ENCODE measurements at places on chromosomes 1 and 21. TPM values are rescaled to one million over a fixed set of nuclear protein-coding genes. Genes with fewer than 3 reads are reported as not detected.

DNA sequence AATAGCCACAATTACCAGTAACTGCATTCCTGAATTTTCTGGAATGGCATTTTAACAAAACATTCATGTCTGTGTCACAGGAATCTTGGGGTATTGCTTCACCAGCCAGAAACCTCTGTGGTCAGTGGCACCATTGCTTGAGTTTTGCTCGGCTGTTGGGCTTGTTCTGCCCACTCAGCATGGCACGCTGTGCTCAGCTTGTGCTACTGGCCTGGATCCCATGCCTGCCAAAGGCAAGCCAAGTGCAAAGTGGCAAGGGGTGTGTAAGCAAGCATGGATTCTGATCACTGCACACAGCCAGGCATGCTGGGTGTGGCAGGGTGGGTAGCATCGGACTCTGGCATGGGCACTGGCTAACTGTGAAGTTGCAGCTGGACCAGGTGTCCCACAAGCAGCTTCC is 1150.9 kb downstream of the MRPL39 start:
- DNase-seq: peak; percentile 27

DNA sequence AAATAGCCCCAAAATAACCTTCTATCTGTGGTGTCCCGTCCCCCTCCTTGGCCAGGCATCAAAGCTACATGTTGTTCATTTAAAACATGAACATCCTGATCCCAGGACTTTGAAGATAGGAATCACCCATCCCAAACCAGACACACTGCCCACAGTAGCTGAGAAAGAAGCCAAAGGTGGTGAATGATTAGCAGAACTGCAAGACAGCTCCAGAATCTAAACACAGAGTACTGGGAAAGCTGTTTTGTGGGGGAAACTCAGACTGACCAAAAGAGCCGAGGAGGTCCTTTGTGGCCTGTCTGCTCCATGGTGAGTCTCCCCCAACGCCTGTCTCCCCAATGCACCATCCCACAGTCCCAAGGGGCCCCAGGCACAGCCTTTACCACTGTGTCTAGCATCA is 7.3 kb upstream of the TEDDM1 start:
- no peak for DNase-seq

DNA sequence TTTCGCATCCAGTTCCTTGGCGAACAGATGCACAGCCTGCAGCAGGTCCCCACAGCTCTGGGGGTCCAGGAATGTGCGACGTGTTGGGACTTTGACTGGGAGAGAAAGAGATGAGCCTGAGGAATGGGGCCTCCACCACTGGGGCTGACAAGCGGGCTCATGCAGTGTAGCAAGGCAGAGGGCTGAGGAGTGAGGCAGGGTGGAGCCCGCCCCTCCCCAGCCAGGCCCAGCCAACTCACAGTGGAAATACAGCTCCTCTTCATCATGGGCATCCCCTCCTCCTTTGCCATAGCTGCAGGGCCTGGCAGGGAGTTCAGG is 30.7 kb downstream of the CDCA8 start:
- DNase-seq: no peak

DNA sequence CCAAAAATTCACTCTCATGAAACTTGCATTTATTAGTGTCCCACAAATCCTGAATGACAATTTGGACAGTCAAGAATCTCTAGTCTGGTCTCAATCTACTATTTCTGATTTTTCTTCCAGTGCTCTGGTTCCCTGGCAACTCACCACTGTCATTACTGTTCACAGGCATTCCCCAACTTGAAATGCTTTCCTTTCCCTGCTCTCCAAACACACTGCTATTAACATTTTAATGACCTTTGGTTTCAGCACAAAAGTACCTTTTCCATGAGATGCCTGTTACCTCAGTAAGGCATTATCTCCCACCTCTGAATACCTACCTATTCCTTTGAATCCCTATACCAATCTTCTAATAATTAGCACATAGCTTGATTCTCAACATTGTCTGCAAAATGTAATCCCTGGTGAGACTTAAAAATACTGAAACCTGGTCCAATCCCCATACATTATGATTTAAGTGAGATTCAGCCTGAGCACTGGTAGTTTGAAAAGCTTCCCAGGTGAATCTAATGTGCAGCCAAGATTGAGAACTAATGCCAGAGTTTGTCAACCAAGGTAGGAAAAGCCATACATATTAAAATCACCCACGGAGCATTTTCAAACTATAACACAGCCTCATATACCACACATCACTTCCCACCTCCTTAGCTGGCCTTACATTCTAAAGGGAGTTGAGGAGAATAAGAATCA is 11.7 kb upstream of the ANGPTL3 start:
- DNase-seq: no peak

DNA sequence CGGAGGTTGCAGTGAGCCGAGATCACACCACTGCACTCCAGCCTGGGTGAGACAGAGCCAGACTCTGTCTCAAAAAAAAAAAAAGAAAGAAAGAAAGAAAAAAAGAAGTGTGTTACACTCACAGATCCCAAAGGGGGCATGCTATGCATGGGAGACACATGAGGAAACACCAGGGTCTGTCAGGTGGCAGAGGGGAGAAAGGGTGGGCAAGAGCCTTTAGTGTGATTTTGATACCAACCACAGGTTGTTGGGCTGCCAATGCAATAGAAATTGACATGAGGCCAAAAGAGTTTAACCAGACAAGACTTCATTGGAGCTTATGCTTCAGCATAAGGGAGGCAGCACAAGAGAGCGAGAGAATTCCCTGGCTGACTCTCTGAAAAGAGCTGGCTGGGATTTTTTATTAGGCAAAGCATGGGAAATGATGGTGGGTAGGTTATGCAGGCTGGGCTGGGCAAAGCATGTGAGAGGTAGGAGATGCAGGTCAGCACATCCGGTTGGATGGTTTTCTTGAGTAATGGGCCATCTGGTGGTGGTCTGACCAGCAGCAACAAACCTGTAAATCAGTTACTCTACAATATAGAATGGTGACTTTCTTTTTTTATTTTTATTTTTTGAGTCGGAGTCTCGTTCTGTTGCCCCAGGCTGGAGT is 11.7 kb upstream of the EXTL1 start:
- DNase-seq: no peak

DNA sequence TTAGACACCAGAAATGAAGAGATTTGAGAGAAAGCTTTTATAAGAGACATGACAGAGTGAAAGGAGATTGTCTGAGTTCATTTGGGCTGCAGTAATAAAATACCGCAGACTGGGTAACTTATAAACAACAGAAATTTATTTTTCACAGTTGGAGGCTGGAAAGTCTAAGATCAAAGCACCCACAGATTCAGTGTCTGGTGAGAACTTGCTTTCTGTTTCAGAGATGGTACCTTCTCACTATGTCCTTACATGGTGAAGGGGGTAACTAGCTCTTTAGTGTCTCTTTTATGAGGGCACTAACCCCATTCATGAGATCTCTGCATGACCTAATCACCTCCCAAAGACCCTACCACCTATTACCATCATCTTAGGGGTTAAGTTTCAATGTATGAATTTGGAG is 30.9 kb upstream of the FCRL4 start:
- DNase-seq: no peak

Gene HES5
- total RNA-seq: 1.6 TPM

Gene PGLYRP3
- not detected for total RNA-seq

Gene ZNF593OS
- not detected for total RNA-seq
